ENCODE measurements at places on chromosomes 5 and 9. TPM values are rescaled to one million over a fixed set of nuclear protein-coding genes. Genes with fewer than 3 reads are reported as not detected.

The CBY3 gene
- total RNA-seq: not detected

The AQP7 gene
- total RNA-seq: not detected

The XRCC4 gene
- total RNA-seq: 8.1 TPM

The GRXCR2 gene
- not detected for total RNA-seq

The AGXT2 gene
- total RNA-seq: not detected

The SLC34A3 gene
- not detected for total RNA-seq

The MCTP1 gene
- total RNA-seq: 54.1 TPM

All from temporal lobe (tissue), 4 donors.